ENCODE measurements at places on chromosomes 4 and X. TPM values are rescaled to one million over a fixed set of nuclear protein-coding genes. Genes with fewer than 3 reads are reported as not detected.

DNA sequence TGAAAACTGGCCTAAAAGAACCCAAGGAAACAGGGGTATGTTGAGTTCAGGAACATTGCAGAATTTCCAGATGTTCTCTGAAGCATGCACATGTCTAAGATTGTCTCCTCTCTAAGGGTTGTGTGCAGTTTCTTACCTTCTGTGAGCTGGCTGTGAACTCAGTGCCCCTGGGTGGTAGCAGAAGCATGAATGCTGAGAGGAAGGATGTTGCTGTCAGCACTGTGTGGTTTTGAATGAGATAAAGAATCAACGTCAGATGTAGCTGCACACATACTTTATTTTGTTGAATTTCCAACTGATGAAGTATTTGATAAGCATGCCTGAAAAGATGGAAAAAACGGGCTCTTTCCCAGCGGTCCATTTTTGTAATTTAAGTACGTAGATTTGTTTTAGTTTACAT is 23.8 kb upstream of the CD38 start:
- no peaks in the 10 kb centered on the region for H3K27me3 ChIP-seq
- H3K4me1 ChIP-seq = no peaks in the 10 kb centered on the region
- DNase-seq = no peak
- no peak overlapping the region for H3K4me3 ChIP-seq
- H3K27ac ChIP-seq = no peak overlapping the region

Gene GLUD2
- 5.9 TPM for total RNA-seq

DNA sequence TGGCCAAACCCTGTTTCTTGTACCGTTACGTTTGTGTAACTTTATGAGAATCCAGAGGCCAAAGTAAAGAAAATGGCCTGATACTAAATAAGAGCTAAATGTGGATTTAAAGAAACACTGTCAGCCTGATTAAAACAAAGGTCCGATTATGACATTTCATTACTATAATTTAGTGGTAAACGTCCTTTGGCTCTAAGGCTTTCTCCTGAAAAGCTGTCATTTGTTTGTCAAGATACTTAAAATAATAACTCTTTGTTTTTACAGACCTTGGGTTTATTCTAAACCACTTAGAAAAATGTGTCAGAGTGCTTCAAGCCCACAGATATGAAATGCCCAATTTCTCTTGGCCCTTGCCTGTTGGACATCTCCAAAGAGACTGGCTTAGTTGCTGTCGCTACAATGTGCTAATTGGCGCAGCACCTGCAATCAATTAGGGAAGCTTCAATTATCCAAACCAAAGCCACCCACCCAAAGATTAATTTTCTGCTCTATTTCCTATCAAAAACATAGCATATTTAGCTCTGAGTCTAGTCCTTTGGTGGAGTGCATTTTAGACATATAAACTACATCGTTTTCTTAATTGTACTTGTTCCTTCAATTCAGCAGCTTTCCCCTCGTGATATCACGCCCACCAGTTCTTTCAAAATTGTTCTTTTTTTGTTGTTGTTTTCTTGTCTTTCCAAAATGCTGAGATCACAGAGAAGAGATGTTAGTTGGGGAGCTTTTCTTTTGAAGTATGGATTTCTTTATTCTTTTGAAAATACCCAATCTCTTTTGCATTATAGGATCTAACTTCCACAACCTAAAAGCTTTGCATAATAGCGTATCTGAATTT is 13.6 kb downstream of the SMIM20 start:
- no peak overlapping the region for H3K4me3 ChIP-seq
- H3K27me3 ChIP-seq = no peaks in the 10 kb centered on the region
- peak overlapping the region; percentile 5 for H3K27ac ChIP-seq

Gene ACSL4
- 17.9 TPM for total RNA-seq

DNA sequence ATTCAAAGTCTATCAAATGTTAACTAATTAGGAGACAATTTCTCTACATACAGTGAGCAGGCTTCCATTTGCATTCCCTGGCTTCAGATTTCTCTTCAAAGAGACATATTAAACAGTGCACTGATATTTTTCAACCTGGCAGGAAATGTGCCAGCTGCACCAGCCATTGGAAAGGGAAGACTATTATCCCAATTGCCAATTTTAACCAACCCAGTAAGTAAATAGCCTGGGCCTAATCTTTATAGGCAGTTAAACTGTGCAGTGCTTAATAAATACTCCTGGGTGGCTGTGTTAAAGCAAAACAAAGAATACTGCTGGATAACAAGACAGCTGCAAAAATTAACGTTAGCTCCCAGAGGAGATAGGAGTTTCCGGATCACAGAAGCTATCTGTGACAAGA is 111.9 kb upstream of the GALNT7 start:
- H3K36me3 ChIP-seq = no peaks in the 10 kb centered on the region
- H3K27ac ChIP-seq = no peak overlapping the region
- no peak for DNase-seq
- no peaks in the 10 kb centered on the region for H3K4me1 ChIP-seq
- H3K27me3 ChIP-seq = no peaks in the 10 kb centered on the region

Gene TSPAN6
- total RNA-seq = 32.6 TPM

Gene NXF2B
- total RNA-seq = not detected

DNA sequence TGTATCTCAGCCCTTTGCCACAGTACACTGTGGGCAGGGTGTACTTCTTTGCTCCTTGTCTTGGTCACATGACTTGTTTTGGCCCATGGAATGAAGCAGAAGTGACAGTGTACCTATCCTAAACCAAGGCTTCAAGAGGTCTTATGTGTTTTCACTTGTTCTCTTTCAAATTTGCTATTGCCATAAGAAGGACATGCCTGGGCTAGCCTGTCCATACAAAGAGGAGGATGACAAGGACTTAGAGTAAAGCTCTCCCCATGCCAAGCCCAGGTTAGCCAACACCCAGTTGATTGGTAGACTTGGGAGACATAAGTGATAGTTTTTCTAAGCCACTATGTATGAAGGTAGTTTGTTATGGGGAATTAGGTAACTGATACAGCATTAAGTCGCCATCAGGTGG is 141.1 kb upstream of the MID1 start:
- H3K36me3 ChIP-seq = no peaks in the 10 kb centered on the region
- H3K4me1 ChIP-seq = no peaks in the 10 kb centered on the region

Gene NLGN4X
- 10.3 TPM for total RNA-seq

DNA sequence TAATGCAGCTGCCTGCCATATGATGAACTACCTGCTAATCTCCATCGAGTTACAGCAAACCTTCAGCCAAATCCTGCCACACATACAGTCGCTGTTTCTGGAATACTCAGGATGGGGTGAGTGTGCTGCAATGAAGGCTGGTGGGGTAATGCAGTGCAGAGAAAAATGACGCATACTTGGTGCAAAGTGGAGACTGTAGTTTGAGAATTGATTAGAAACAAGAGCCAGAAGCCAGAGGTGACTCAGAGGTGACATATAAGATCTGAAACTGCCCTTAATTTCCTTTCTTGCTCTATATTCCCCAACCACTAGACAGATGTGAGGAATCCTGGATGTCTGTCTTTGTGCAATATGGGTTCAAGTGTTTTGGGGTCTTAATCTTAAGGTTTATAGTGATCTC is 22.0 kb downstream of the C4orf54 start:
- H3K27me3 ChIP-seq = no peaks in the 10 kb centered on the region
- no peak for DNase-seq
- no peaks in the 10 kb centered on the region for H3K36me3 ChIP-seq
- no peak overlapping the region for H3K4me3 ChIP-seq
- H3K4me1 ChIP-seq = no peaks in the 10 kb centered on the region

- no peak for DNase-seq
- peaks cover 7% of the 10 kb centered on the region for H3K4me1 ChIP-seq
- H3K36me3 ChIP-seq = no peaks in the 10 kb centered on the region
- no peaks in the 10 kb centered on the region for H3K27me3 ChIP-seq
Observed at GRCh38 chr4:107900508-107900907, 30.8 kb upstream of the CYP2U1 start.

- peaks cover 4% of the 10 kb centered on the region for H3K4me1 ChIP-seq
- H3K27ac ChIP-seq = peak overlapping the region; percentile 63
- H3K36me3 ChIP-seq = no peaks in the 10 kb centered on the region
- peak overlapping the region; percentile 32 for H3K4me3 ChIP-seq
- no peaks in the 10 kb centered on the region for H3K27me3 ChIP-seq
Observed at GRCh38 chrX:77788050-77788449, 2.0 kb upstream of the ATRX start.

Gene LNX1
- total RNA-seq = 12.6 TPM

Gene ALB
- total RNA-seq = 2.4 TPM

Gene BDH2
- total RNA-seq = 35.7 TPM

Gene MAGEB17
- not detected for total RNA-seq
